Astrocyte of the cerebellum (primary cell): ENCODE measurements at places on chromosomes 16 and 17.
A peak's percentile ranks its signal among the peaks of the same experiment; 100 is the strongest.

GRCh38 chr16:68782198-68783174 lies 45.4 kb downstream of the CDH1 start:
- DNase-seq = no peak

GRCh38 chr17:42677012-42677857 lies 441 bp upstream of the PLEKHH3 start:
- peak; percentile 100 for DNase-seq

DNA sequence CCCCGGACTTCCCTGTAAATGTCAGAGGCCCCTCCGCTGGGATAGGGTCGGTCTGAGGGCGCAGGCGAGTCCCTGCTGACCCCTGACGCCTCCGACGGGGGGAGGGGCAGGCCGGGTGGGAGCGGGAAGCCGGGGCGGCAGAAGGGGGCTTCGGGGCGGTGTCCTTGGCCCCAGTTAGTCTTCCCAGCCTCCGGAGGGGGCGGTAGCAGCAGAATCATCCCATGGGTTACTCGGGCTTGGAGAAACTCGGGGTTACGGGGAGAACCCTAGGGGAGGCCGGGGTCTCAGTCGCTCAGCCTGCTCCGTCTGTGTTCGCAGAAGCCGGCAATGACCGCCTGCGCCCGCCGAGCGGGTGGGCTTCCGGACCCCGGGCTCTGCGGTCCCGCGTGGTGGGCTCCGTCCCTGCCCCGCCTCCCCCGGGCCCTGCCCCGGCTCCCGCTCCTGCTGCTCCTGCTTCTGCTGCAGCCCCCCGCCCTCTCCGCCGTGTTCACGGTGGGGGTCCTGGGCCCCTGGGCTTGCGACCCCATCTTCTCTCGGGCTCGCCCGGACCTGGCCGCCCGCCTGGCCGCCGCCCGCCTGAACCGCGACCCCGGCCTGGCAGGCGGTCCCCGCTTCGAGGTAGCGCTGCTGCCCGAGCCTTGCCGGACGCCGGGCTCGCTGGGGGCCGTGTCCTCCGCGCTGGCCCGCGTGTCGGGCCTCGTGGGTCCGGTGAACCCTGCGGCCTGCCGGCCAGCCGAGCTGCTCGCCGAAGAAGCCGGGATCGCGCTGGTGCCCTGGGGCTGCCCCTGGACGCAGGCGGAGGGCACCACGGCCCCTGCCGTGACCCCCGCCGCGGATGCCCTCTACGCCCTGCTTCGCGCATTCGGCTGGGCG lies 542 bp downstream of the GUCY2D start:
- no peak for DNase-seq

GRCh38 chr17:63827801-63828221 lies 348 bp upstream of the FTSJ3 start:
- no peak for DNase-seq

GRCh38 chr17:40702271-40702670 lies 1.3 kb downstream of the KRT24 start:
- DNase-seq = no peak

- no peak for DNase-seq
Measured at GRCh38 chr16:14559809-14560241, 70.2 kb downstream of the PARN start.

DNA sequence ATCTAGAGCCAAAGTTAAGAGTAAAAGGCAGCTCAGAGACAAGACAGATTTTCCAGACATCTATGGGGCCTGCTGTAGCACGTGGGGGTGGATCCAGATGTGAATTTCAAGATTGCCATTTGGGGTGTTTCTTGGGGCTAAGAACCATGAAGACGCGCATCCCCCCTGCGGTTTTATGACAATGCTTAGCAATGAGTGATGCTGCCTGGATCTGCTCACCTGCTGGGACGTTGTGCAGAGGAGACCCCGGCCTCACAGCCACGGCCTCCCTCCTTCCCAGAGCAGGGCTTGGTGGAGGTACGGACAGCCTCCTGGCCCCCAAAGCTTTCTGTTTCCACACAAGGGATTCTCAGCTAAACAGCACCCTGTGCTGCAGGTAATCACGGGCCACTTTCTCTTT lies 151.5 kb upstream of the DYNLRB2 start:
- no peak for DNase-seq

- no peak for DNase-seq
Measured at GRCh38 chr17:6901086-6901485, 69.6 kb upstream of the TEKT1 start.

DNA sequence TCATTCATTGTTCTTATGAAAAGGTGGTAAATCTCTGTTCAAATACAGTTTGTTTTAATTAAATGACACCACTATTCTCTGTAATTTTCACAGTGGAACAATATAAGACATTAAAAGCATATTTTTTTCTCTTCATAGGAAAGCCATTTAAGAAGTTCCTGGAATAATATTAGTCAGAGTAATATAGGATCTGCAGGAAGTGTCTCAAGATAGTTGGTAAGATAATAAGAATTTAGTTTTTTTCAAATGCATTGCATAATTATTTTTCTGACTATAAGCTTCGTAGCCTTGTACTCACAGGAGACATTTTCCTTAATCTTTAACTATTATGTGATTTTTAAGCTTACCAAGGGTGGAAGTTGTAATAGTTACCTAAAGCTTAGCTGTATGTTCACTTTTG lies 16.9 kb downstream of the STXBP4 start:
- DNase-seq = no peak

DNA sequence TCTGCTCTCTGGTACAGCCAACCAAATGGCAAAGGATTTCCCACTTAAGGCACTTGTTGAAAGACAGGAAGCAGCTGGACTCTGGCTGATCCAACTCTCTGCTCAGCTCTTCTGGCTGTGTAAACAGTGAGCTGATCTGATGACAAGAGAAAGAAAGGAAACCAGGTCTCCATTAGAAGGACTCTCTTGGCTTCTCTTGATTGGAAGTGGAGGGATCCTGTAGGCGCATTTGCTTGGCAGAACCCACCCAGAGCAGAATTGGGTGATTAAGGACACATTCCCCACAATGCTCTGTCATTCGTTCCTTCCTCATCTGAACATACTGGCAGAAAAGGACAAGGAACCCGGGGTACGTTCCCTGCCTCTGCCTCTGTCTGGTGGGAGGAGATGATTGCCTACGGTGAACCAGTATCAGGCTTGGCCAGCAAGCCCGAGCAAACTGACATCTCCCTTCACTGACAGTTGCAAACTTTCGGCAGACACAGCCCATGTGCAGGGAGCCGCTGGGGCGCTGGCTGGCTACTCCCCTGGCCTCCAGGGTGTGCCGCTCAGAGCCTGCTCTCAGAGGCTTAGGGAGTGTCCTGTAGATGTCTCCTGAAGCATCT lies 29.1 kb downstream of the LDHD start:
- no peak for DNase-seq

DNA sequence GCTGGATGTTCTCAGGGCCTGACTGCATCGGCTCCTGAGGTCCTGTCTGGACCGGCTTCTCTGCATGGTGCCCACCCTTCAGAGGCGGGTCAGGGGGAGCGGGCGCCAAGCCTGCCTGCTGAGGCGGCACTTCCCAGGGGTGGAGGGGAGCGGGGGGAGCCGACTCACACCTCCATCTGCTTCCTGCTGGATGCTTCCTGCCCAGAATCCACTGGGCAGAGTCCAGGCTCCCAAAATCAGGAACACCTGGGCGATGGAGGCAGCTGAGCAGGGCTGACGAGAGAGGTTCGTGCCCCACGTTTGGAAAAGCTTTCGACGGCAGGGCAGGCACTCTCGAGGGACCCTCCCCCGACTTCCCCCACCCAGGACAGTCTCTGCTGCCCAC lies 42.2 kb downstream of the TIMM22 start:
- no peak for DNase-seq

DNA sequence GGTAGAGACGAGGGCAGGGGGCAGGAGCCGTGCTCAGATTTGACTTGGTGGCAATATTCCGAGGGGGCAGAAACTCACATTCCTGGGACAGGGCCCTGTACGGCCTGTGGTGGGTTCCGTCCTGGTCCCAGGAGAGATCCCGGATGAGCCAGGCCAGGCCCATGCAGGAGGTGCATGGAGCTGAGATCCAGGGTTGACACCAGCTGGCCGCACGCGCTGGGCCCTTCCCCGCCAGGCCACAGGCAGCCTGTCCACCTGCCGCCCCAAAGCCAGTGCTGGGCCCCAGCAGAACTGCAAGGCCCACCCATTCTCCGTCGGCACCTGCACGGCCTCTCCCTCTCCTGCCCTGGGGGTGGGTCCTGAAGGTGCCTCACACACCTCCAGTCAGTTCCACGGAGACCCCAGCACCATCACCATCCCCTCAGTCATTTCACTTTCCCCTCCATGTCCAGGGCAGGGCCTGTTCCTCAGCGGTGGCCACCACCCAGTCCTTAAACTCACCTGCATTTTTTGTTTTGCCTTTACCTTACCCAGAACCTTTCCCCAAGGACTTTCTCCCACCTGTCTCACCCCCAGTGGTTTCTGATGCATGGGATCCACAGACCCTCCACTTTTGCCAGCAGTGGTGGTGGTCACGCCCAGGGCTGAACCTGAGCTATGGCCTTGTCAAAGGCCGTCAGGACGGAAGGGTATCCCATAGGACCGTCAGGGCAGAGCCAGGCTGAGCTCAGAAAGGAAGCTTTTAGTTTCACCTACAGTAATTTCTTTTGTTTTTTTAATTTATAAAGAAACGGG lies 25.1 kb upstream of the CDH15 start:
- no peak for DNase-seq

- DNase-seq = peak; percentile 32
Measured at GRCh38 chr17:8300627-8301242, 5.5 kb upstream of the SLC25A35 start.

DNA sequence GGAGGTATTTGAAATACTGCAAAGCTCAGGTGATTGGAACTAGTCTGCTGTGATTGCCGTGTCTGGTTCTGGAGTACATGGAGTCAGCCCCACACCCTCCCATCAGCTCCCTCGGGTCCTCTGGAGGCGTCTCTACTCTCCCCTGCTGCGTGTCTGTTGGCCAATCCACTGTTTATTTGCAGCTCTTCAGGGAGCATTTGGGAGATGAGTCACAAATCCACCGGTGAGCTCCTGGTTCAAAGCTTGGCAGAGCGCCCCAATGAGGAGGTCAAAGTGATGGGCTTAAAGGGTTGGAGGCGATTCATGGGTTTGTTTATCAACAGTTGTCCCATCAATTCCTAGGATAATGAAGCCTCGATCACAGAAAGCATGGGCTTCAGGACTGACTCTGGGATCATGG lies 14.6 kb downstream of the CALB2 start:
- DNase-seq = no peak

- no peak for DNase-seq
Measured at GRCh38 chr16:4798456-4798855, 3.3 kb downstream of the SMIM22 start.

DNA sequence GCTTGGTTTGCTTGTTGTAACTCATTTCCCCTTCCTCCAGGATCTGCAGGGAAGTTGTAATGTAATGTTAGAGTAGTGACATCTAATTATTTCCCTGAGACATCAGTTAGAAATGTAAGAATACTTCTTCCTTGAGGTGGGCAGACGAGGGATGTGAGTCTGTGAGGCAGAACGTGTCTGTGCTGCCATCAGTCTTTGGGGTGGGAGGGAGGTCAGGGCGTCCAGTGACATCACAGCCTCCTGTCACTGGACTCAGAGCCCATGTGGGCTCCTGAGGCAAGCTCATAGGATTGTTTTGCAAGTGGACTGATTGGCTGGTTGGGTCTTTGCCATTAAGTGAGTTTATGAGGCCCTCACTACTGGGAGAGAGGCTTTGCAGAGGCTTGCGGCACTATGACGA lies 188.8 kb downstream of the CCDC182 start:
- no peak for DNase-seq

- DNase-seq = no peak
Measured at GRCh38 chr17:73285603-73285908, 23.9 kb upstream of the CPSF4L start.

DNA sequence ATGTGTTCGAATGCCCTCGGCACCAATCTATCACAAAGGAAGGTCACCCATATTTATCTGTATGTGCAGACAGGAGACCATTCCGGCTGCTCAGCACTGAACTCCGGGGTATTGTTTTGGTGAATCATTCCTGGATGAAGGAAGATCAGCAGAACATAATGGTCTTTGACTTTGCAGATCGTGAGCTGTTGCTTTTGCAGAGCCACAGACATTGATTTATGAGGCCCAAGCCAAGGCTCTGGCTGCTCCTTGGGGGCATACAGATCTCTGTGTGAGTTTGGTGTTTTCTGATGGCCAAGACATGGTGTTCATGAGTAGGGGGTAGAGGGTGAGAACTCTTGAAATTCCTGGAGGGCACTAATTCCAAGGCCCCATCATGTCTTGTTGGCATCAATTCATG lies 458.8 kb upstream of the HSBP1 start:
- DNase-seq = no peak

GRCh38 chr17:8015236-8015956 lies 13.0 kb downstream of the GUCY2D start:
- DNase-seq = no peak

GRCh38 chr17:9837551-9838471 lies 12.1 kb downstream of the GLP2R start:
- peak; percentile 38 for DNase-seq

DNA sequence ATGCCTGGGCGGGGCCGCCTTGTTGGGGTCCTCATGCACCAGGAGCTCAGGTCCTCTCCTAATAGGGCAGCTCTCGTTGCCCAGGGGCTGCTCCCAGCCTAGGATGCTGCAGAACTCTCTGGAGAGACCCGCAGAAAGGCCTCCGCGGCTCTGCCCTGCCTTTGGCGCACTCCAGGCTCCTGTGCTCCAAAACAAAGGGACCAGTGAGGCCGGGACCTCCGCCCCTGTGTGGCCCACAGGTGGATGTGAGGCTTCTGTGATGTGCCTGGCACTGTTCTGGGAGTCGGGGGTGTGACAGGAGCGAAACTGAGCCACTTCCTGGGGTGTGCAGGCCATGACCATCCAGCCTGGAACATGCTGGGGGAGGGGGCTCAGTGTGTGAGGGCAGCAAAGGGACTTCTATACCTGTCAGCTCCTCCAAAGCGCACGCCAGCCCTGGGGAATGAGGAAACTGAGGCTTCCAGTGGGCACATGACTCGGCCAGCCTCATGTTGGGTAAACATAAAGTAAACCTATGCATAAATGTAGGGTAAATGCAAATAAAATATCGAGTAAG lies 153.2 kb downstream of the IRF8 start:
- DNase-seq = no peak

GRCh38 chr17:73340093-73340596 lies 28.3 kb upstream of the CDC42EP4 start:
- peak; percentile 79 for DNase-seq

- DNase-seq = no peak
Measured at GRCh38 chr16:50329446-50330189, 39.2 kb downstream of the BRD7 start.

DNA sequence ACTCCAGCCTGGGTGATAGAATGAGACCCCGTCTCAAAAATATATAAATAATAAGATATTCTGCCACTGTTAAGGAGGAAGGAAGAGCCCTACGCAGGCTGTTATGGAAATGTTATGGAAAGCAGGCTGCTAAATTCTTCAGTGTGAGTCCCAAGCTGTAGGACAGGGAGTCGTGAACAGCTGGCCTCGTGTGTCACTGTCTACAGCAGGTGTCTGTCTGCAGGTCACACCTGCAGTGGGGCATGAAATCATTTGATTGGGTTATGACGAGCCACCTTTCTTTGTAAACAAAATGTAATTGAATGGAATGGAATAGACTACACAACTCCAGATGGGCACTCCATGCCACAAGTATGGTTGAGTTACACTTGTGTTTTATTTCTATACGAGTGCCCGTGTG lies 15.6 kb upstream of the LITAF start:
- no peak for DNase-seq
